CD4-positive, alpha-beta T cell treated with Interleukin-10 for 1 hour (primary cell): ENCODE measurements at places on chromosomes 5 and 9.

GRCh38 chr5:172133359-172134029 lies 54.5 kb downstream of the STK10 start:
- peak; percentile 37 for DNase-seq

DNA sequence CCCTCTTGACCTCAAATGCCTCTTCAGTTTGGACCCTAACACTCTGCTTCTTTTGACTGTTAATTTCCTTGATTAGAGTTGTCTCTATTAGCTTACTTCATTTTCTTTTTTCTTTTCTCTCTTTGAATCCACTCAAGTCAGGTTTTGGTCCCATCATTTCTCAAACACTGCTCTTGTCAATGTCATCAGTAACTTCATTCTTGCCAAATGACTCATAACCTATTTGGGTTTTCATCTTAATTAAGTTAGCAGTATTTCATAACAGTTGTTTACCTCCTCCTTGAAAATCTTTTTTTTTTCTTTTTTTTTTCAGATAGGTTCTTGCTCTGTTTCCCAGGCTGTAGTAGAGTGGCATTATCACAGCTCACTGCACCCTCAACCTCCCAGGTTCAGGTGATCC lies 119.6 kb downstream of the PARP8 start:
- no peak for DNase-seq

- DNase-seq = no peak
These were observed 180.1 kb downstream of the SMARCA2 start for GRCh38 chr9:2195211-2195610.

DNA sequence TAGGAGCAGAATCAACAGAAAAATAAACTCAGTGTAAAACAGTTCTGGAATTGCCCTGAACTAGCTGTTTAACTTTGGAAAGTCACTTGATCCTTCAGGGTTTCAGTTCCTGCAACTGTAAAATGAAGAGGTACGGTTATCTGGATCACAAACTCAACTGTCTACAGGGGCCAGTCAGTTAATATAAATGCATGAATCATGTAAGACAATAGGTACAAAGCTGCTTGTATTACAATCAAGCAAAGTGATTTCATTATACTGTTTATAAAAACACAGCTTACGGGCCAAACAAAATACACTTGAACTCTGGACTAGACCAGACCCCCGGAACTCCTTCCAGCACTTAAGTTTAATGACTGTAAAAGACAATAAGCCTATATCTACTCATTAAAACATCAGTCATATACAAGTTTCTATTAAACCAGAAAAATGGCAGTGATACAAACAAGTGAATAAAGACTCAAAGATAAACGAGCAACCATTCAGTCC lies 73.0 kb downstream of the MRPS27 start:
- no peak for DNase-seq

- no peak for DNase-seq
These were observed 43.6 kb upstream of the ABCA1 start for GRCh38 chr9:104971511-104971910.

DNA sequence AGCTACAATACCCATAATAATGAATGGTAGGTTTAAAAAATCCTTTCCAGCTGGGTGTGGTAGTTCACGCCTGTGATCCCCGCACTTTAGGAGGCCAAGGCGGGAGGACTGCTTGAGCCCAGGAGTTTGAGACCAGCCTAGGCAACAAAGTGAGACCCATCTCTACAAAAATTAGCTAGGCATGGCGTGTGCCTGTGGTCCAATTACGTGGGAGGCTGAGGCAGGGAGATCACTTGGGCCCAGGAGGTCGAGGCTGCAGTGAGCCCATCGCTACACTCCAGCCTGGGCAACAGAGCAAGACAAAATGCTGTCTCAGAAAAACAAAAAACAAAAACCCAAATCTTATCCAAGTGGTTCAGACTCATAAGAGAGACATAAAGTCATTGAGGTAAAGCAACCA lies 33.8 kb upstream of the SLC6A3 start:
- DNase-seq = no peak

GRCh38 chr5:115487168-115487567 lies 57.4 kb downstream of the FEM1C start:
- DNase-seq = no peak

- no peak for DNase-seq
These were observed 387.6 kb downstream of the ELAVL2 start for GRCh38 chr9:23438299-23438907.

- no peak for DNase-seq
These were observed 479.5 kb downstream of the SPATA31A7 start for GRCh38 chr9:61669352-61669751.

- no peak for DNase-seq
These were observed 7.2 kb upstream of the PSD2 start for GRCh38 chr5:139788294-139788910.

DNA sequence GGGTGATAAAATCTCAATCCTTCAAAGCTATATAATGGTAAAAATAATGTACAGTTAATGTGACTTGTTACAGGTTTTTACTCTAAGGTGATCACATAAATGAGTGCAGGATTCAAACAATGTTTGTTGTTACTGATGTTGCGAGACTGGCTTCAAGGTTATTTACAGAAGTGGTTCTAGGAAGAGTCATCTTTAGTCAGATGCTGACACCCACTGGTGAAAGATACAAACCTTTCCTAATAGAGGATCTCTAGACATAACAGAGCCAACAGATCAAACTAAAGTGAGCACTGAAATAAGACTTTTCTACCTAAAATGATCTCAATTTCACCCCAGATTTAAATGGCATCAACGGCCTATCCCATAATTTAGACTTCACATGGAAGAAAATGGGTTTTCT lies 20.2 kb downstream of the ARSB start:
- peak; percentile 6 for DNase-seq

DNA sequence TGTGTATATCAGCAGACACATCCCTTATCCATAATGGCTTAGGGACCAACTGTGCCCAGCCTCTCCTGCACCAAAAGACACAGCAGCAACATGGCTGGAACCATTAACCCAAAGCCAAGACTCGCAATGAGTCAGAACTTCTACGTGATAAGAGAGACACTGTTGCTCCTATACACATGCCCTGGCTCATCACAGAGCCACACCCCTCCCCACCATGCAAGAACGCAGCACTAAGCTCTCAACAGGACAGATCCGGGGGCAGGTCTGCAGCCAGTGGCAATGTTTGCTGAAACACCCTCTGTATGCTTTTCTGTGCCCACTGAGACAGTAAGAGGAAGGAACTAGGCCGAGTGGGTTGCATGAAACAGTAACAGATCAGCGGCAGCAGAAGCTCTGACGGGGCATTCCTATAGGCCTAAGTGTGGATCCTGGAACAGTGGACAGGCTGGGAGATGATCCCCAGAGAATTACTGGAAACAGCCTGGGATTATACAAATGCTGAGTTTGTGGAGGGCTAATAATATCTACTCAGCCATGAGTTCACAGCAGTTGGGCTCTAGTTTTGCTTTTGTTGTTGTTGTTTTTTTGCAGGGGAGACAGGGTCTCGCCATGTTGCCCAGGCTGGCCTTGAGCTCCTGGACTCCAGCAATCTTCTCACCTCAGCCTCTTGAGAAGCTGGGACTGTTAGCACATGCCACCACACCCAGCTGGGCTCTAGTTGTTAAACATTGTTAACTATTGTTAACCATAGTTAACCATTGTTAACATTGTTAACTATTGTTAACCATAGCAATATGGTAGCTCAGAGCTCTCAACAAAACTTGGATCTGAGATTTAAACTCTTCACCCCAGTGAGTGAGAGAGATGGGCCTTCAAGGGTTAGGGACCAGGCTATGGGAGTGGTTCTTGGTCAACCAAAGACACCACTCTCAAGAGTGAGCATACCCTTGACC lies 41.0 kb downstream of the B4GALT1 start:
- DNase-seq = no peak
